ENCODE measurements at places on chromosomes 5 and 9.

GRCh38 chr5:61450493-61451279 is 118.6 kb downstream of the ZSWIM6 start:
- no peak for DNase-seq

GRCh38 chr5:14781106-14781505 is 90.5 kb downstream of the ANKH start:
- DNase-seq, result no peak

DNA sequence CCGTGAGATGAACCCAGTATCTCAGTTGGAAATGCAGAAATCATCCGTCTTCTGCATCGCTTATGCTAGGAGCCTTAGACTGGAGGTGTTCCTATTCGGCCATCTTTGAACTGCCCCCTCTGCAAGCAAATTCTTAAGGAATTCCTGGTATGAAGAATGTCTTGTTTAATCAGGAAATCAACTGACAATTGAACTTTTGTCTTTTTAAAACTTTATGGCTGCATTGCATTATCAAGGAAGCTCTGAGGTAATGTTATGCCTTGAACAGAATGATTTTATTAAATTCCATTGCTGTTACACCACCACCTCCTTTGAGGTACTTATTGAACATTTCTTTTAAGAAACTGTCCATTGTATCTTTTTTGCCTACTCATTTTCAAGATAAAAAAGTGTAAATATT is 1915.7 kb upstream of the CDH9 start:
- DNase-seq, result no peak

- DNase-seq, result no peak
These were observed 760.9 kb upstream of the ACO1 start for GRCh38 chr9:31623511-31623910.

DNA sequence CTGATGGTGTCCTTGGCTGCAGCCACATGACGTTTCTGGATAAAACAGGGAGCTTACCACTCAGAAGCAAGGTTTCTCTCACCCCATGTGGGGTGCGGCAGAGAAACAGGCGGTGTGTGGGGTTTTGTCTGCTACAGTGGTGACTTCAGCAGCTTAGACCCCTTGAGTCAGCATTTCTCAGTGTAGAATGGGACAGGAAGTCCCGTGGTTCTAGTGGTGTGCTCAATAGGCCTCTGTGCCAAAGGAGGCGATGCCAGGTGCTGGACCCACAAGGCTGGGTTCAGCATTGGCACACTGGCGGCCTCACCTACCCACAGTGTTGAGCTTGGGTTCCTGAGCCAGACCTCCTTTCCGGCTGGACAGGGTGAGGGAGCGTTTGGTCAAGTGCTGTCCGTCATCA is 125.2 kb upstream of the SMIM23 start:
- DNase-seq, result no peak

DNA sequence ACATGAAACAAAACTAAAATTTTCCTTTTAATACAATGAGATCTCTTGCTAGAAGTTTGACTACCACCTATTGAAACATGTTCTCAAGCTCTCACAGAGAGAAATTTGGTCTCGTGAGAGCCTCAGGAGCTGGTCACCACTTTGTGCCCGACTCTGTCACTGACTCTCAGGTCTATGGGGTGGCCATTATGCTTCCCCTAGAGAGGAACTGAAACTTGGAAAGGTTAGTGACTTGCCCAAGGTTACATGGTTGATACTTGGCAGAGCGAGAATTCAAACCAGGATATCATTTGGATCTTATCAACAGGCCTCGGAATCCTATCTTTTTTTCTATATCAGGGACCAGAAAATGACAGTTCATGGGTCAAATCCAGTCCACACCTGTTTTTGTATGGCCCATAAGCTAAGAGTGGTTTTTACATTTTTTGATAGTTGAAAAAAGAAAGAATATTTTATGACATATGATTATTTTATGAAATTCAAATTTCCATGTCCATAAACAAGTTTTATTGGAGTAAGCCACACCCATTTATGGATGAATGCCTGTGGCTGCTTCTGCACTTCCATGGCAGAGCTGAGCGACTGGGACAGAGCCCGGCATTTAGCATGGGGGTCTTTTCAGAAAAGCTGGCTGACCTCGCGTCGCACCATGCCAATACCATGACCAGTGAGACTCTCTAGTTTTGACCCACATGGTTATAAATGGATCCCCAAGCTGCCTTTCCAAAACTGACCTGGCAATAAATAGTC is 44.8 kb upstream of the EQTN start:
- DNase-seq, result no peak

DNA sequence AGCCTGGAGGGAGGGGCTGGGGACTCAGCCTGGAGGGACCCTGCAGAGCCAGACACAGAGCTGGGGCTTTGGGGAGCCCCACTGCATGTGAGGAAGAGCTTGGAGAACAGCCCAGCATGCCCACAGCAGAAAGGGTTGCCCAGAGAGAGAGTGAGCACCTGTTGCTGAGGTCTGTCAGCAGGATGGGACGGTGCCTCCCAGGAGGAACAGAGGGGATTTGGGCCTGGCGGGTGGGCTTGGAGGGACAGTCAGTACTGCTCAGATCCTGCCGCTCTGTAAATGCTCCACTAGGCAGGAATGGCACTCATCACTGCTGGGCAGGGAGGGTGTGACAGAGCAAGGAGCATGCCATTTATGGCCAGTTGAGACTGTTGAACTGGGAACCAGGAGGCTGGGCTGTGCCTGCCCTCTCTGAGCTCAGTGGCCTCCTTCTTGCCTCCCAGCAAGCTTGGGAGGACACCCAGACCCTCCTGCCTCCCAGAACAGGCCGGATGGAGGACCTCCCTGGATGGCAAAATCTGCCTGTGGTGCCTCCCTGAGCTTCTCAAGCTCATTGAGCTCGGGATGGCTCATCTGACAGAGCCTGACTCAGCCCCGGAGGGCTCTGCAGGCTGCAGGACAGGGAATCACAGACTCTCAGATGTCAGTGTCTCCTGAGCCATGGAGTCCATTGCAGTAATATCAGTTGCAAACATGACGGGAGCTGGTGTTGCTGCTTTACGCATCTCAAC is 786 bp upstream of the HRCT1 start:
- DNase-seq, result no peak

DNA sequence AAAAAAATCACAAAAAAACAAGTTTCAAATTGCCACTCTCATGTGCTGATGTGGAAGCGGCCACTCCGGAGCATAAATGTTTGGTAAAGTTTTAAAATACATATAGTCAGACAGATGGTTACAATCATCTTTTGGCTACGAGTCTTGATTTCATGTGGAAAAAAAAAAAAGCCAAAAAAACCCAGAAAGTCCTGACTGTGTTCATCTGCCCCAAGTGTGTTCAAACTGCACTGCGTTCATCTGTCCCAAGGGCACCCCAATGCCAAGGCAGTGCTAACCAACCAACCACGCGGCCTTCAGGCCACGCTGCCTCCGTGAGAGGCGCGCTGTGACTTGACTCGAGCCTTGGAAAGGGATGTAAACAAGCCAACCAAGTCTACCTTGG is 127.1 kb downstream of the MYO10 start:
- no peak for DNase-seq

DNA sequence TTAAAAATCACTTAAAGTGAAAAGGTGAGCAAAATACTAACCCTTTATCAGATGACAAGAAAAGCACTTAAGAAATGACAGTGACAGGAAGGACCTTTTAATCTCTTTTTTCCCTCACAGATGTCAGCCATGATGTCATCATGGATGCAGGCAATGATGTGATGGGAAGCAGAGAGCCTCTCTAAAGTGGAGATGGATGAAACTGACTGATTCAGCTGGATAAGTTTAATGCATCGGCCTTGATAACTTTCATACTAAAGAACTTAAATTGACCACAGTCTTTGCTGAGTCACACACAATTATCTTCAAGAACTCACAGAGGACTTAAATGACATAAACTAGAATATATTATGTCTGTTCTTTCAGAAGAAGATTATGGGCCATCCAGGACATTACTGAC is 153.2 kb upstream of the FGF10 start:
- DNase-seq, result no peak

GRCh38 chr5:136781464-136781863 is 416.1 kb upstream of the TRPC7 start:
- no peak for DNase-seq

DNA sequence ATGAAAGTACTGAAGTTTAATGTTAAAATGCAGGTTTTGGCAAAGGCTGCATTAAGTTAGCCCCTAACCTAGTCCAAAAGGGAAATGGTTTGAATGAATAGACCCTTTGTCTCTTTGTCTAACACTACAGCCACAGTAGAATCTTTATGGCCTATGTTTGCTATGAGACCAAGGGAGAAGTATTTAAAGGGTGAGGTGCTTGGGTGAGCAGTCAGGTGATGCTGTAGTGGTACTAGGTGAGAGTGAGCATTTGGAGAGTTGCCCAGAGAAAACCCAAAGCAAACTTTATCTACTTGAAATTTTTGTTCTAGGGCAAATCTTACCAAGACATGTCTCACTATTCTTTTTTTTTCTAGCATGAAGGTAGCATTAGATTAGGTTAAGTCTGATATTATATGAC is 1961.4 kb upstream of the WWC1 start:
- no peak for DNase-seq

DNA sequence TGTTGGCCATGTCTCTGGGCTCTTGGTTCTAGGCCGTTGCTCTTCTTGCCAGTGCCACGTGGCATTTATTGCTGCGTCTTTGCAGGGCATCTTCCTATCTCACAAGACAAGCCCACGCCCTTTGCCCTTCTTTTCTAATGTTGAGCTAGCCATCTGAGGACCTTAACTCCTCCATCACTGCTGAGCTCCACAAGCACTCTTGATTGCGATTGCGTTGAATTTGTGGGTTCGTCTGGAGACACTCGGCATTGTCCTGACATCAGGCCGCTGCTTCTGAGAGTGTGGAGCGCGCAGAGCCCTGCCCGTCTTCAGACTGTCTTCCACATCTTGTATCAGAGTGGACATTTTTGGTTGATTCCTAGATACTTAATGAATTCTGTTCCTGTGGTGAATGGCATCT is 14.5 kb upstream of the FCN1 start:
- no peak for DNase-seq

DNA sequence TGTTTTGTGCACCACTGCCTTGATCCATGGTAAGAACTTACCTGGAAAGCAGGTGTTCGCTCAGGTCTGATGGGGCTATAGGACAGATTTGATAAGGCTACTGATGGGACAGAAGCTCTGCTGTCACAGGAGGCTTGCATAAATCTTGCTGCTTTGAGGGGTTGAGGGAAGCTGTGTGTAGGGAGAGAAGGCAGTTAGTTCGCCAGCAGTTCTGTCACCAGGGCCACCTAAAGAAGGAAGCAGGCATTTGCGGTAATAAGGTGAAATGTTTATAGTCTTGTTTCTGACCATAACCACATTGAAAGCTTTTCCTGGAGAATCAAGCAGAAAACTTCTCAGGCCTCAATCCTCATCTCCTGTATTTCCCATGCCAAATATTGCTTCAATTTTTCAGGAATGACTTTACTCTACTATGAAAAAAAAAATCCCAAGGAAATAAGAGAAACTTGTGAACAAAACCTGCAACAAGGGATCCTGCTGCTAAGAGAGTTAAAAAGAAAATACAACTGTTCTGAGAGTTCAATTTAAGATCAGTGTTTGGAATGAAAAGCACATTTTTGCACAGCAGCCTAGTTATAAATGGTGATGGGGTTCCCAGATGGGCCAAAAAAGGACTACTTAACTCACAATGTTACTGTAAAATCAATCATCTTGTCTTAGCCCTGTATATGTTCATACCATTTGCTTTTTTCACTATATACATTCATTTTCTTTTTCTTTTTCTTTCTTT is 122.0 kb upstream of the RANBP3L start:
- no peak for DNase-seq

DNA sequence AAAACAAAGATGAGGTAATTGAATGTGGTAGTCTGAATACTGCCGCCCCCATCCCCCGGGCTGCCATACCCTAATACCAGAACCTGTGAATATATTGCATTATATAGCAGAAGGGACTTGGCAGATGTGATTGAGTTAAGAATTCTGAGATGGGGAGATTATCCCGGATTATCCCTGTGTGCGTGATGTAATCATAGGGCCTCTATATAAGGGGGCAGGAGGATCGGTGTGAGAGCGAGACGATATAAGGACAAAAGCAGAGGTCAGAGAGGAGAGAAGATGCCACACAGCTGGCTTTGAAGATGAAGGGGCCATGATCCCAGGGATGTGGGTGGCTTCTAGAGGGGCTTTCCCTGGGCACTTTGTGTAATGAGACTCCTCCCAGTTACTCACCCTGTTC is 101.7 kb upstream of the TLE1 start:
- no peak for DNase-seq

GRCh38 chr5:105640328-105640727 is 2030.4 kb downstream of the EFNA5 start:
- DNase-seq, result no peak

GRCh38 chr9:74554751-74555419 is 57.8 kb downstream of the RORB start:
- DNase-seq, result no peak

- no peak for DNase-seq
These were observed 888 bp downstream of the RABGAP1 start for GRCh38 chr9:122941582-122942234.

DNA sequence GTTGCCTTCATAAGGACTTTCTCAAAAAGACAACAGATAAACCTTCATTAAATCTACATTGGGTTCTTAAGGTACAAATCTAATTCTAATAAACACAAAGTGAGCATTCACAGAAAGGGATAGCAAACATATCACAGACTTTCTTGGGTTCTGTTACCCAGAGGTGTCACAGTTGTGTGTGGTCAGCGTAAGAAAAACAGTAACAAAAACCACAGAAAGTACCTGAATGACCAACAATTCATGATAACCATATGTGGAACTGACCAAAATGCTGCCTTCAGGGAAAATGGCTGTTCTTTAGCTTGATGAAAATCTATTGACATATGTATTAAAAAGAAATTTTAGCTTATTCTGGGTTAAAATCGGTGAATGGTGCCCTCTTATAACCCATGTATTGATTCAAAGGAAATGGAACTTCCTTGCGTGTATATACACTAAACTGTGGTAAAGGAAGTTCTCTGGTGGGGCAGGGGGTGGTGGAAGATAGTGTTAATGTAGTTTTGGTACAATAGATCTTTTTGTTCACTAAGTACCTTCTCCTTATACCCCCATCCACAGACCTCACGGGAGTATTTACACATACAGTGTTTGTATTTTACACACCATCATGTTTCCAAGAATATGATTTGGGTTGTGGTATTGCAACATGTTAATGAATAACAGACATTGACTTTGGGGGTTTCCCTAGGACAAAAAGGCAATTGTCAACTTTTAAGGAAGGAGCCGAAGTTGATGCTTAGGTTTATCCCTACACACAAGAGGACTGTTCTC is 152.5 kb downstream of the APBA1 start:
- no peak for DNase-seq

DNA sequence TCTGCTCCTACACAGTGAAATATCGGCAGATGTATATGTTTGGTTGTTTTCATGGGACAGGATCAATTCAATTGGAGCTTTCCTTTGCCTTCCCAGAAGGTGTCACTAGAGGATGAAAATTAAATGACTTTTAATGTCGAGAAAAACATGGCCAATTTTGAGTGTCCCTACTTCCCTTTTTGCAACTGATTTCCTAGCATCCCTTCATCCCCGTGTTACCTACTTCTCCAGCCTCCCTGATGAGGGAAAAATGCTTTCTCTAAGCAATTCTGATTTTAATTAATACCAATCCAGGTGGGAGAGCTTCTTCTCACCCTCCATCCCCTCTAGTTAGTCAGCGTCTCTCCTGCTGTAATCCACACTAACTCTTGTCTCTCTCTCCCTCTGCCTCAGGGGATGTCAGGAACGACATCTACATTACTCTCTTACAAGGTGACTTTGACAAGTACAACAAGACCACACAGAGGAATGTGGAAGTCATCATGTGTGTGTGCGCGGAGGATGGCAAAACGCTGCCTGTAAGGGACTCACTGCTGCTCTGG is 64.9 kb downstream of the DOCK2 start:
- no peak for DNase-seq

Data from natural killer cell (primary cell).